ENCODE measurements at places on chromosomes 3 and 15. TPM values are rescaled to one million over a fixed set of nuclear protein-coding genes. Genes with fewer than 3 reads are reported as not detected.

DNA sequence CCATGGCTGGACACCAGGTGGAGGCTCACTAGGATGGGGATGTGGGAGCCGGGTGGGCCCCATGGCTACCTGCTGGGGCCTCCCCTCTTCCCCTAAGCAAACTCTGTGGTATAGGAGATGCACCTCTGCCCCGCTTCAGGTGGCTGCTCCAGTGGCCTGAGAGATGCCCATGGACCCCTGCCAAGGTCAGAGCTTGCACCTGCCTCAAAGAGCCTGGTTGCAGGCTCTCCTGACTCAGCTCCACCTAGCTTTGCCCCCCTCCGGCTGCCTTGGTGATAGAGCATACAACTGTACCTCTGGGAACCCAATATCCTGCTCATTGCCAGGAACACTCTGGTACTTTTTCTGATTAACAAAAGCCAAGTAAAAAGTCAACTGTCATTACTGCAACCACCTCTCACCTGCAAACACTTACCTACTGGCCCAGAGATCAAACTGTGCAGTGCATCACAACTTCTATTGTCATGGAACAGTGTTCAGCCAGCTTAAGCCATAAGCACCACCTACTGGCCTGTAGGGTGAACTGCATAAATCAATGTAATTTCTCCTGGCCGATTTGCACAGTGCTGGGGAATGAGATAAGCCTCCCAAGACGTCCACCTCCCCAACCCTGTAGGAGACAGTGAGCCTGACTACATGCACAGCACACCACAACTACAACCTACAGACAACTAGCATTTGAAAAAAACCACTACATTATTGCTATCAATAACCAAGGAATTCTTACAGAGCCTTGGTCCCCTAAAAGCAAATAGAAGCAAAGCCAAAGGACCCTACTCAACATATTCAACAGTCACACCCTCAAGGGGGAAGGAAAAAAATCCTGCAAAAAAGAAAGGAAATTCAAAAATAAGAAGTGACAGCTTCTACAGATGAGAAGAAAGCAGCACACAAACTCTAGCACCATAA, 352.4 kb upstream of the ARHGEF26 start:
- peak; percentile 40 for DNase-seq

DNA sequence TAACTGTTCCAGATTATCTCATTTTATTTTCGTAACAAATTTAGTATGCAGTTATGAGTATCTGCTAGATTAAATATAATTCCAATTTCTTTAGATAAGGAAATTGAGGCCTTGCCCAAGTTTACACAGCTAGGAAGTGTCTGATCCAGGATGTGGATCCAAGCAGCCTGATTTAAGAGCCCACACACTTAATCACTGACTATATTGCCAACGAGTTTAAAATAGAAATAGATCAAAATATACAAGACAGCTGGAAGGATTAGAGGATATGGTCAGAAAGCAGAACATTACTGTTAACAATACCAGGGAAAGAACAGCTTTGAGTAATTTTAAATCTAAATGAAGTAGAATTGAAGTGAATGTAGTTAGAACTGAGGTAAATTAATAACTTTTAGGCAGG, 215.2 kb downstream of the C3orf38 start:
- no peak for DNase-seq

DNA sequence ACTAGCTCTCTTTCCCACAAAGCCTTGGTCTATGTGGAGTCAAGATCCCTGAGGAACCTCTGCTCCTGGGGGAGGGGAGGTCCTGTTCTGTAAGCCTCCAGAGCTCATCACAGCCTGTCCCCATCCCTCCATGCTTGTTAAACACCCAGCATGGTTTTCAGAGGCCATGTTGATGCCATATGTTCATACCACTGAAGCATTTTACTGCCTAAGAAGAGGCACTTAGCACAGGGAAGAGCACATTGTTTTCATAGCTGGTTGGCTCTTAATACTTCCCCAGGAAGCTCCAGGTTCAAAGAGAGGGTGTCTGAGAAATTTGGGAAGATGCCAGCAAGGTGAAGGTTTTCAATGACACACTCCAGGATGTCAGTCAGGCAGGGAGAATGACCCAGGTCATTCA, 25.6 kb downstream of the CPNE4 start:
- no peak for DNase-seq

DNA sequence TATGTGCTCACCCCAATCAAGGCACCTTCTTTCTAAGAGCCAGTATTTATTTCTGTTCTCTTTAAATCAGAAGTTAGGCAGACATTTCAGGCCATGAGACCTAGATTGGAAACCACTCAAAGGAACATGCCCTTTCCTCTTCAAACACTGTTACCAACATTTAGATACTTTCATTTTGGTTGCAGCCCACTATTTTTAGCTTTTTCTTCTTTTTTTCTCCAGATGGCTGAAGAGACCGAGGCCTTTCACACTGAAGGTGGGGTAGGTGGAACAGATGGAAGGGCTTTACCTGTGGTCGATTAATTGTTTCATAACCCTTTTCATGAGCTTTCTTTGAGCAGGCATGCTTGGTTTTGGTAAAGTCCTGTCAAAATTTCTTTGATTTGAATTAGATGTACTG, 10.9 kb upstream of the LZTFL1 start:
- DNase-seq: no peak

GRCh38 chr3:54733106-54734006, 194.5 kb downstream of the LRTM1 start:
- DNase-seq: no peak

DNA sequence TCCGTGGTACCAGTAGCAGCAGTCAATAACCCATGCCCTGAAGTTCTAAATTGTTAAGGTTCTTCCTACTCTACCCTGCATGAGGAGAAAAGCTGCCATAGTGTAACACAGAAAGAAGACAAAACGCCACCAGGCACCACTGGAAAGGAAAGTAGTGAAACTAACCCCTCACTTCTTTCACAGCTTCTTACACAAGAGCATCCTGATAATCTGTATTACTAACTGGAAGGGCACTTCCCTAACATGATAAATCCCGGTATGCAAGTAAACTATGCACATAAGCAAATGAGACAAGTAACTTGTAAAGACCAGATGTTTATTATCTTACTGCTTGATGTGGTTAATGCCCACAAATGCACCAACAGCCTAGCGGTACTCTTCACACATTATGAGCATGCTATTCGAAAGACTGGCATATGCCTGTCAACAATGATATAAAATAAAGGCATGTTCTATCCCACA, 141.3 kb downstream of the ADAM10 start:
- no peak for DNase-seq

- DNase-seq: no peak
Measured at GRCh38 chr3:38655708-38656300, 6.3 kb upstream of the SCN5A start.

DNA sequence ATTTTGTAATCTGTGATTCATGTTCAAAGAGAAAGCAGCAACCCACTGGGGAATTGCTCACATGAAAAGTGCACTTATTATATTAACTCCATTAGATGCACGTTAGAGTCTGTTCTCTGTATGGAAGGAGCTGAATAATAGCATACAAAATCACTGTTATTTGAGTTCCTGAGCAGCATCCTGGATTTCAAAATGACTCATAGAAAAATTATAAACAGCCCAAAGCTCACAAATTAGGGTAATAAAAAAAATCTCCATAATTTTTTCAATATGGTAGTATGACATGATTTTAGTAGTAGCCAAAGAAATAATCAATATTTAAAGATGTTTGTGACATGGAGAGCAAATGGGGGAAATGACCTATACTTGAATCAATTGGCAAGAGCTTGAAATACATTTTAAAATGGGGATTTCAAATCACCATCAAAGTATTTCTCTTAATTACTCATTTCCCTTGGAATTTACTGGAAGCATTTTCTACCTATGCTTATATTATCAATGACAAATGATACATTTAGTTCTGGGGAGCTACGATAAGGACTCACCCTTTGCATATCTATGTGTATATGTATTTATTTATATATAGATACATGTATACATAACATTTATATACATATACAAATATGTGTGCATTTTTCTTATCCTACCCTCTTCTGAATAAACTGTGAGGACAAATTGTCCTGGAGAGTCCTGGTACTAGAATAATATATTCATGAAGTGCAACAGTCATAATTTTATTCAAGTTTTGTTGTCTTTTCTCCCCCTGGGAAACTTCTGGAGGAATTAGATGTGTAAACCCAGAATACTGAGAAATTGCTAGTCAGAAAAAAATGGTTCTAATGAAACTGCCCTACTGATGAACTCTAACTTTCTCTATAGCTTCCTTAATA, 116.3 kb downstream of the RPL22L1 start:
- no peak for DNase-seq

GRCh38 chr3:76034649-76035048, 249.3 kb upstream of the ZNF717 start:
- DNase-seq: no peak

- no peak for DNase-seq
Measured at GRCh38 chr3:183378951-183379350, 49.5 kb downstream of the MCF2L2 start.

DNA sequence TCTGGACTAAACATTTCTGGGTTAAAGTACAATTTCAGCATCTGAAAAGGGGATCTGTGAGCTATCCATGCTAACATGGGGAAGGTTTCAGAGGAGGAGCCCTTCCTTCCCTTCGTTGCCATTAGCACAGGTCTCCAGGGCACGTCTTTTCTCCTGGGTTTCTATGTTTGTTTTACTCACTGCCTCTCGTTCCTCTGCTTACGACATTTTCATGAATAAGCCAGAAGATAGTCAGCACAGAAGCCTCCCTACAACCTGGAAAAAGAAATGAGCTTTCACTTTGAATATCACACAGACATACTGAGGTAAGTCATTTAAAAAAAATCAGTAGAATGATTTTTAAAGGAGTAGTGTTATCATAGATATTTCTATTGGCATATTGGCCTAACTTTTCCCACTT, 117.2 kb upstream of the KCNMB2 start:
- no peak for DNase-seq

- no peak for DNase-seq
Measured at GRCh38 chr3:10195366-10196089, 30.8 kb downstream of the IRAK2 start.

OIP5 gene
- total RNA-seq: 11.8 TPM

GOLGA8J gene
- total RNA-seq: not detected

TRAT1 gene
- 0.67 TPM for total RNA-seq

CYP19A1 gene
- 124 TPM for total RNA-seq

LRRC3B gene
- total RNA-seq: 0.08 TPM

CLDN16 gene
- 0.89 TPM for total RNA-seq

LRRC2 gene
- total RNA-seq: 0.93 TPM

HSPBAP1 gene
- total RNA-seq: 5.3 TPM

All from liver (tissue), 10 donors.